ENCODE measurements at places on chromosomes 1 and 21.

- DNase-seq: no peak
Observed at GRCh38 chr1:184878002-184878401, 96.3 kb downstream of the NIBAN1 start.

- DNase-seq: no peak
Observed at GRCh38 chr1:109929170-109929569, 18.5 kb downstream of the CSF1 start.

GRCh38 chr21:35868005-35868868, 192.1 kb downstream of the SETD4 start:
- DNase-seq: no peak

GRCh38 chr1:170020859-170021258, 53.6 kb downstream of the KIFAP3 start:
- DNase-seq: no peak

DNA sequence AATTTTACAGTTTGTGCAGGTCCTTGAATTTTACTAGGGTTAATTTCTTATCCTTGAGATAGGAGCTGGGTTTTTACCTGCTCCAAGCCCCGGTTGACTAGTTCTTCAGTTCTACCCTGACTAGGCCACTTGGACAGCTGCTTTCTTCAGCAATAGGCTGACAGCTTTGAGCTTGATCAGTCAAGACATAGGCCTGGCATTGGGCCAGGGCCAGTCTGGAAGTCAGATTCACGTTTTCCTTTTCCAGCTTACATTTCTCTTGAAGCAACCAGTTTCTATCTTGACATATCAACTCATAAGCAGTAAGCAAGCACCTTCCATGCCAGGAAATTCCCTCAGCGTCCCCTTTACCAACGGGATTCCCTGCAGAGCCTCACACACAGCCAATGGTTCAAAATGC, 63.7 kb upstream of the AJAP1 start:
- DNase-seq: no peak

GRCh38 chr1:100164216-100164615, 13.8 kb downstream of the LRRC39 start:
- no peak for DNase-seq
